Activated T-helper 1 cell treated with anti-CD3 and anti-CD28 coated beads, Interleukin-2, amount 50 U/mL, for 16 hours (primary cell): ENCODE measurements at places on chromosomes 6 and 20.

DNA sequence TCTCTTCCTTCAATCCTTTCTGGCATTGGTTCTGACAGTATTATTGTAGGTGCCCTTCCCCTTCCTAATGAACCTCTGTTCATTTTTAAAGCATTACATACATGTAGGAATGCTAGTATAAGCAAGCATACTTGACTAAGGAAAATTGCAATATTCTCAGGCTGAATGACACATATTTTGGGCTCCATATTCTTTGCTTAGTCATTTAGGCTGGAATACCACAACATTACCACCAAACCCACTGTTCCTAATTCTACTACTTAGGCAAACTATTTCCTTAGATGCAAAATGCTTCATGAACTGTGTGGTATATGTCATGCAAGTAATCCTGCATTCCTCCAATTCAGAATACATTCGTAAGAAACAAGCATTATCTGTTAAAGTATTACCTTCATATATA is 113.9 kb downstream of the PRDM1 start:
- no peak for DNase-seq

- no peak for DNase-seq
These were observed 124.6 kb upstream of the CDH4 start for GRCh38 chr20:61127311-61128039.

DNA sequence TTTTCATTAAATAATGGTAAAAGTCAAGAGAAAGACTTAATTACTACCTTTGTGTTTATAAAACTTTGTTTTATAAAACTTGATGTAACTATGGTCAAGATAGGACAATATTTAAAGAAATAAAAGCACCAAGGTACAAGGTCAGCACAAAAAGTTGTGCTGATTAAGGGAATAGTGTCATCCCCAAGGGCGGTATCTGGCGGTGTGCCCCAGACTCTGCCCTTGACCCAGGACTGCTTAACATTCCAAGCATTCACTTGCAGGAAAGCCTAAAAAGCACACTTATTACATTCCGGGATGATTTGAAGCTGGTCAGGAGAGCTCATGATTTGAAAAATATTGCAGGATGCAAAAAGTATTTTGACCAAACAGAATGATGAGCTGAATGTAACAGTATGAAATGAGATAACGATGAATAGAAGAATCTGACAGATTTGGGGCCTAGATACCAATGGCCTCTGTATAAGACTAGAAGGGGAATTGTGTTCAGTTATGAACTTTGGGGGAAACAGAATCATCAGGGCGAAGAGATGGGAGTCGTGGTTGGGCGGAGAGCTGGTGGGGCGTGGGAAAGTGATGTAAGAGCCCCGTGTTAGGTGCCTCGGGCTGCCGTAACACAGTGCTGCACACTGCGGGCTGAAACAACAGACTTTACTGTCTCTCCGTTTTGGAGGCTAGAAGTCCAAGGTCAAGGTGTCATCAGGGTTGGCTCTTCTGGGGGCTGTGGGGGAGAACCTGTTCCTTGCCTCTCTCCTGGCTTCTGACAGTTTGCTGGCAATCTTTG is 77.2 kb downstream of the CDC5L start:
- DNase-seq: no peak

- DNase-seq: no peak
These were observed 2.7 kb downstream of the CALHM5 start for GRCh38 chr6:116514111-116514510.

GRCh38 chr6:36327226-36327918 is 9.3 kb downstream of the BNIP5 start:
- no peak for DNase-seq

DNA sequence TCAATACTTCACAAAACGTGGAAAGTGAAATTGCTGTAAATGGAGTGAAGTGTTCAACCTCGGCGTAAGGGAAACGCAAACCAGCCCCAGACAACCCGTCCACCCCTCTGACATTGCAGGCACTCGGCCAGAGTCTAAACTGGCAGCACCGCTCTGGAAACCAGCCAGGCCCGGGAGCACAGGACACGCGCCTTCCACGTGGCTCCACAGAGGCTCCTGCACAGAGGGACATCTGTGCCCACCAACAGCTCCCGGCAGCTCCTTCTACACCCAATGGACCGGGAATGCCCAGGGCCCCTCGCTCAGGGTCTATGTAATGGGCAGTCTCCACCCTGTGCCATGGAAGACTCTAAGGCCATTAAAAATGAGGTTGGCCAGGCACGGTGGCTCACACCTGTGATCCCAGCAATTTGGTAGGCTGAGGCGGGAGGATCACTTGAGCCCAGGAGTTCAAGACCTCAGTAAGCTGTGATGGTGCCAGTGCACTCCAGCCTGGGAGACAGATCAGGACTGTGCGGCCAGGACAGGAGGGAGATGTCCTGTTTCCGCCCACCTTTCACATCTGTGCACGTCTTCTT is 3.4 kb upstream of the HELZ2 start:
- no peak for DNase-seq

GRCh38 chr6:14706378-14706929 is 539.4 kb upstream of the JARID2 start:
- DNase-seq: peak; percentile 46

GRCh38 chr20:10853176-10853575 is 179.4 kb upstream of the JAG1 start:
- DNase-seq: no peak

DNA sequence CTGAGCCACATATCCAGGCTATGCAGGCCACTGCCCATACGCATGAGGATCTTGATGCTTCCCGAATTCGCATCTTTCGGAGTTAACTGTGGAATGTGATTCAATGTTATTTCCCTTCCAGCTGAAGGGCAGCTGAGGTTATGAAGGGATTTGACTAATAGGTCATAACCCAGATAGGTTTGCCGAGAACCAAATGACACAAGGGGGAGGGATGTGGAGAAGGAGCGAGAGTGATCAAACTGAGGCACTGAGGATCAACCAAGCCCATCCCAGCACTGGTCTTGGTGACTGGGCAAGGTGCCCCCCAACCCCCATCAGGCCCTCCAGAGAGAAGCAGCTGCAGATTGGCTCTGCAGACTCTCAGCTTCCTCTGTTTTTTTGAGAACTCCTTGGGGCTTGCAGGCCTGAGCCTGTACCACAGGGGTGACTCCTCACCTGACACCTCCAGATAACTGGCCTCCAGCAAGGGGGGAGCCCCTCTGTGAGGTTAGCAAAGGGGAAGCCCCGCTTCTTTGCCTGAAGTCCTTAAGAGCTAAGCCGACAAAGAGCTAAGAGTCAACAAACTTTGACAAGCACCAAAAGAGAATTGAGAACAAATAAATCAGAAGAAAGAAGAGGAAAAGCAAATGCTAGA is 185.9 kb downstream of the PDE7B start:
- DNase-seq: no peak

DNA sequence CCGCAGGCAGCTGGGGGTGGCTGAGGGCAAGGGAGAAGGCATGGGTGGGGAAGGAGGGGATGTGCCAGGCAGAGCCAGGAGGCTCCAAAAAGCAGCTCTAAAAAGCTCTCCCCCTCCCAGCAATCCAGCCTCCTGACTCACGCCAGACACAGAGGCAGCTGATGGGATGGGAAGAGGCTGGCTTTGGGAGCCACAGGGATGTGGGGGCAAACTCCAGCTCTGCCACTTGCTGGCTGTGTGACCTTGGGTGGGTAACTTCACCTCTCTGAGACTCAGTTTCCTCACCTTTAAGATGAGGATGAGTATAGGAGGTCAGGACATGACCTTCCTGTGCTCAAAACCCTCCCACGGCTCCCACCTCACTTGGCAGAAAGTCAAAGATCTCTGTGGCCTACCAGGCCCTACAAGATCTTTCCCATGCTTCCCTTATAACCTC is 148.9 kb downstream of the CEBPB start:
- DNase-seq: no peak

DNA sequence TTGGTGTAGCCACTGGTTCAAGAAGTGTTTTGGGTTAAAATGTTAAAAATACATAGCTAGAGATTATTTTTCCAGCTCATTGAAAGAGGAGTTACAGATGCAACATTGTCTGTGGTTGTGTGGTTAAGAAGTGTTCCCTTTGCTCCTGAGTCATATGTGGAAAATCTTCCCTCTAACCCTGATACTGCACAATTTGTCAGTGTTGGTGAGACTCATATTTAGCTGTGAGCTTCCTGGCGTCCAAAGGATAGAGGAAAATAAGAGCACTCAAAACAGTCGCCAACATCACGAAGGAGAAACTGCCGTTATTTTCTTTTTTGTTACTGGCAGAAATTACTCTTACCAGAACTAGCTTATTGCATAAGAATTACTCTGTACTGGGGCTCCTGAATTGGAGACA is 250.4 kb downstream of the CDH4 start:
- no peak for DNase-seq

DNA sequence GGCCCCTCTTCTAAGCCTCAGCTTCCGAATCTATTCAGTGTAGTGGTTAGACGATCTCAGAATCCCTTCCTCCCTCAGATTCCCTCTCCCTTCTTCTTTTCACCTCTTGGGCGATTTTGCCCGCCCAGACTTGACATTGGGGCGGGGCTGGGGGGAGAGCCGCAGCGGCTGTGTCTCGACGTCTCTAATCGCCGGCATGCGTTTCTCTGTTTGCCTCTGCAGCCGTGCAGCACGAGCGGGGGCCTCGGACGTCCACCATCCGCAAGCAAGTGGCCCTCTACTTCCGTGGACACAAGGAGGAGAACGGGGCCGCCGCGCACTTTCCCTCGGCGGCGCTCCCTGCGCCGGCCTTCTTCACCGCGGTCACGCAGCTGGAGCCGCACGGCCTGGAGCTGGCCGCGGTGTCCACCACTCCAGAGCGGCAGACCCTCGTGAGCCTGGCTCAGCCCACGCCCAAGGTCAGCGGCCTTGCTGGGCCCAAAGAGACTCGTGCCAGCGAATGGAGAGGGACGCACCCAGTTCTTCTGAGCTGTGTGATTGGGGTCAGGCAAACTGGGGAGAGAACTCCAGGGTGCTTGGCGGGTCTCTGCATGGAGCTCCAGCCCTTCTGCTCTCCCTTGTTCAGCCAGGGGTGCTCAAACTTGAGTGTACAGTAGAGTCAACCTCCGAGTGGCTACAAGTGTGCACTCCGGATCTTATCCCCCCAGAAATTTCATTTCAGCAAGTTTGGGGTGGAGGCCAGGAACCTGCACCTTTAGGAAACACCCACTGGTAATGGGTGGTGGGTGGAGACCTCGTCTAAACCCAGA is 10.7 kb downstream of the NR2E1 start:
- no peak for DNase-seq

DNA sequence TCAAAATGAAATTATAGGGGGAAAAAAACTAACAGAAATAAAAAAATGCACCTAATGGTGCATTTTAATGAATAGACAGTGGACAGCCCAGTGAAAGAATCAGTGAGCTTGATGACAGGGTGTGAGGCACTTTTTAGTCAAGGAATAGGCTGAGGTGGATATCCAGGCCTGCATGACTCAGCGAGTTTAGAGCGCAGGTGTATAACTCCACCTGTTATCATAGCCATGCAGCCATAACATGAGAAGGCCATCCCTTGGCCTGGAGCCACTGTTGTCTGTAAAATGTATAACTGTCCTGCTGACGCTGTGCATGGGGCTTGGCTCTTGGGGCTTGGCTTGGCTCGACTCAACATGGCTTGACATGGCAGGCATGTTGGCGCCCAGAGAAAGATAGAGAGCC is 331.5 kb upstream of the NOX3 start:
- no peak for DNase-seq

DNA sequence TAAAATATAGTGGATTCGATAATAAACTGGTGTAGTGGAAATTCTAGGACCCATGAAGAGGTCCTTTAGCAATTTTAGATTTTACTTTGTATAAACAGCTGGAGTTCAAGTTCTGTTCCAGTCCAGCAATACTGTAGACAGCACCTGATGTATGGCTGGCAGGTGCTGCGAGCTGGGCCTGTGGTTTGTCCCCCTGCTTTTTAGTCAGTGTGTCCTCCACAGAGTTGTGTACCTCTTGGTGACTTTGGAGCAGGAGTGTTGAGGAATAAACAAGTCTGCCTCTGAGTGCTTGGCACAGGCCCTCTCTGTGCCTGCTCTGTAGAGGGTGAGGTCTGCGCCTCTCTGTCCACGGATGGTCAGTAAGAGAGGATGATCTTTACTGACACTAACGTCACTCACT is 13.8 kb downstream of the STX16 start:
- no peak for DNase-seq

- no peak for DNase-seq
These were observed 223.4 kb downstream of the FOXC1 start for GRCh38 chr6:1832844-1833787.

DNA sequence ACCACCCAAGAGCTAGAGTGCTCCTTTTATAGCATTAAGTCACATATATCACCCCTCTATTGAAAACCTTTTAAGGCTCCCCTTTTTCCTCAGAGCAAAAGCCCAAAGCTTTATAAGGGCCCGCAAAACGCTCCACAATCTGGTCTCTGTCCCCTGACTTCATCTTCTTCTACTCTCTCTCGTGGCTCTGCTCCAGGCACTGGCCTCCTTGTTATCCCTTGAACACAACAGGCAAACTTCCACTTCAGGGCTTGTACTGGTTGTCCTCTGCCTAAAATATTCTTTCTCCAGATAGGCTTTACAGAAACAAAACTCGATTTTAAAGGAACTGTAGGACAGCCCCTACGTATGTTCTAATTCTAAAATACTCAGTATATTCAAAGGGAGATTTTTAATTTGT is 44.0 kb upstream of the SPDEF start:
- no peak for DNase-seq
